ENCODE measurements at places on chromosomes 5 and 9.

- DNase-seq, result no peak
These were observed 105.0 kb downstream of the FGF18 start for GRCh38 chr5:171524466-171524865.

DNA sequence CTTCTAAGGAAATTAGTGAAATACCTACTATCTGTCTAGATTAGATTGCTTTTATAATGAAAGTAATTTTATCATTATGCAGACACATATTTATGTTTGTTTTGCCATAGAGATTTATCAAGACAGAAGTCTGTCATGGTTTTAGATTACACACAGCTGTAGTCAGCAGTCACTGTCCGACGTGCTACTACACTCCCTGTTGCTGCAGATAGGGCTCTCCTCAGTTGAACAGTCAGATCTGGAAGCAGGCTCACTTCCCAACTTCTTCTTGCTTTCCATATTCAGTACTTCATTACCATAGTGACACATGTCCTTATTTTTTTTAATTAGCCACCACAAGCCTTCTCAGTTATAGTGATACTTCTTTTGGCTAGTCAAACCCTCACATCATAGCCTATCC, 329.9 kb upstream of the ITGA1 start:
- no peak for DNase-seq

- peak; percentile 60 for DNase-seq
These were observed 309.7 kb downstream of the NSG2 start for GRCh38 chr5:174355208-174355612.

- DNase-seq, result no peak
These were observed 397.7 kb downstream of the TMEM38B start for GRCh38 chr9:106092083-106092482.

DNA sequence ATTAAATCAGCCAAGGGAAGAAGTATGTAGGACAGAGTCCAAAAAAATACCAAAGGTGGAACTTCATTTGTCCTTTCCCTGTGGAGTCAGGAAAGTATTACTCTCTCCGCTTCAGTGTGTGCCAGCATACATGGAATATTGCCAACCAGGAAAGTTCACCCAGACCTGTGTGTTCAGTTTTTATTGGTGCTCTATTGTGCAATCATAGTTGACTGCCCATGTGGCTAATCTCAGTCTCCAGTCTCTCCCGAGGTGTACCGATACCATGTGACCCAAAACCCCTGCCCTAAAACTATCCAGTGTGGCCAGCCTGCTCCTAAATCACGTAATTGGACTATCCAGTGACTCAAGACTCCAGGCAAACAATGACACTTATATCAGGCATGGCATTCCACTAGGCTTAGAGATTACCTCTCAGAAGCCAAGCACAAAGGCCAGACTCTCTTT, 38.8 kb downstream of the NFX1 start:
- DNase-seq, result peak; percentile 95

- DNase-seq, result no peak
These were observed 7.5 kb upstream of the SLC6A18 start for GRCh38 chr5:1217596-1218206.

DNA sequence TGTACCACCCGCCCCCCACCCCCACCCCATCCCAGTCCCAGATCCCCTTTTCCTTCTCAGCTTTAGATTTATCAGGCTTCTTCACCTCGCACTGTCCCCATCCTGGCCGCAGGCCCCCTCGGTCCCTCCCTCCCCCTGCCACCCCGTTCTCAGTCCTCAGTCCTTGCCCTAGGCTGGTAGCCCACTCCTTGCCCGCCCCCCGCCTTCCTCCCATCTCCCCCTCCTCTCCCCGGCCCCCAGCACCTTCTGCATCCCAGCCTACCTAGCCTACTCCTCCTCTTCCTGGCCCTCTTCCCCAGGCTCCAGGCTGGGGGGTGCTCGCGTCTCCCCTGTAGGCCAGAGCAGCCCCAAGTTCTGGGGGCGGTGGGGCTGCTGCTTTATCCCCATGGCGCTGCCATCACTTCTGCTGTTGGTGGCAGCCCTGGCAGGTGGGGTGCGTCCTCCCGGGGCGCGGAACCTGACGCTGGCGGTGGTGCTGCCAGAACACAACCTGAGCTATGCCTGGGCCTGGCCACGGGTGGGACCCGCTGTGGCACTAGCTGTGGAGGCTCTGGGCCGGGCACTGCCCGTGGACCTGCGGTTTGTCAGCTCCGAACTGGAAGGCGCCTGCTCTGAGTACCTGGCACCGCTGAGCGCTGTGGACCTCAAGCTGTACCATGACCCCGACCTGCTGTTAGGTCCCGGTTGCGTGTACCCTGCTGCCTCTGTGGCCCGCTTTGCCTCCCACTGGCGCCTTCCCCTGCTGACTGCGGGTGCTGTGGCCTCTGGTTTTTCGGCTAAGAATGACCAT, 828 bp downstream of the NPR2 start:
- peak; percentile 28 for DNase-seq

- peak; percentile 90 for DNase-seq
These were observed 26.8 kb upstream of the RPL26L1 start for GRCh38 chr5:172932313-172933017.

DNA sequence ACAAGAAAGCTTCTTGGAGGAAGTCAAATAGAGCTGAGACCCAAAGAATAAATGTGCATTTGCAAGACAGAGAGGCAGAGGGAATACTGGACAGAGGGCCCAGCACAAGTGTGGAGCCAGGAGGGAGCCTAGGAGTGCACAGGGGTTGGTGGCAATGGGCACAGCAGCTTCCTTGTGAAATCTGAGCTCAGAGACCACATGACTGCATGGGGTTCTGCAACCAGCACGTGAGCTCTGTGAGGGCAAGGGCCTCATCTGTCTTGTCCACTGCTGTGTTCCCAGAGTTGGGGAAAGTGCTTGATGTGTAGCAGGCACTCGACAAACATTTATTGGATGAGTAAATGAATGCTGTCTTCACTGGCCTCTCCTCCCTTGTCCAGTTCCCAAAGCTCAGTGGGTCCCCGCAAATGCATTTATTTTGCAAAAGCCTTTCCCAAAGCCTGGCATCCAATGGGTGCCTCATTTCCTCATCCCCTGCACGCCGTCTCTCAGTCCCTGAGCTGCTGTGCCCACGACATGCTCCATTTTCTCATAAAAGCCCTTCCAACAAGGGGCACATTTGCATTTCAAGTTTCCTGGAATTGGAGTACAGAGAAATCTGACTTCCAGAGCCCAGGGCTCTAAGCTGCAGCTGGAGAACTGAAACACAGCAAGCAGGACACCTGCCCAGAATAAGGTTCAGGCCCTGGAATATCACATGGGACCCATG, 58.5 kb downstream of the KCNIP1 start:
- DNase-seq, result no peak

DNA sequence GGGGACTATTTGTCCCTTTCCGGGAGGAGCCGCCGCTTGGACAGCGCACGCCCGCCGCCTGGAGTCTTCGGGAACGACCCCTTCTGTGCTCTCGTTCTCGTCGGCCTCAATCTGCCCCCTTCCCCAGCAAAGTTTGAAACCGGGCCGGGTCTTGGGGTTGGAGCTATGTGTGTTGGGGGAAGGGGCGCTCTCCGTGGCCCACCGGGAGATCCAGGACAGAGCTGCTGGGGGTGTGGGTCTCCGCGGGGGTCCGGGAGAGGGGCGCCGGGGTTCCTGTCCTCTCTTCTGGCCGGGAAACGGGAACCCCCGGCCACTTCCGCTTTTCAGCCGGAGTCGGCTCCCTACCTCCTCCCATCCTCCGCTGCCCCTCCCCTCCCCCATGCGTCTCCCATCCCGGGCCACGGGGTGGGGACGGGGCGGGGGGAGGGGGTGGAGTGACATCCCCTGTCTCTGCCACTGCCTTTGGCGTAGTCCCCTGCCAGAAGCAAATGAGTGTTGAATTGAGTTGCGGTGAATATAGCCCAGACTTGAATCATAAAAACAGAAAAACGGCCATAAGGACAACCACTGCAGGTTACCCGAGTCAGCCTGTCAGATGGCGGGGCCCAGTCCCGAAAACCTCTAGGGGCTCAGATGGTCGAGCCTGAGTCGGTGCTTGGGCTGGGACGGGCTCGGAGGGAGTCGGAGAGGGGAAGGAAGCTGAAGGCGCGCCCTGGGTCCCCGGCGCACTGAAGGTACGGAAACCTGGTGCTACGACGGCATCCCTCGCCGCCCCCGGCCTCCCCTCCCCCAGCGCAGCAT, 1.1 kb downstream of the CPLX2 start:
- DNase-seq, result no peak

DNA sequence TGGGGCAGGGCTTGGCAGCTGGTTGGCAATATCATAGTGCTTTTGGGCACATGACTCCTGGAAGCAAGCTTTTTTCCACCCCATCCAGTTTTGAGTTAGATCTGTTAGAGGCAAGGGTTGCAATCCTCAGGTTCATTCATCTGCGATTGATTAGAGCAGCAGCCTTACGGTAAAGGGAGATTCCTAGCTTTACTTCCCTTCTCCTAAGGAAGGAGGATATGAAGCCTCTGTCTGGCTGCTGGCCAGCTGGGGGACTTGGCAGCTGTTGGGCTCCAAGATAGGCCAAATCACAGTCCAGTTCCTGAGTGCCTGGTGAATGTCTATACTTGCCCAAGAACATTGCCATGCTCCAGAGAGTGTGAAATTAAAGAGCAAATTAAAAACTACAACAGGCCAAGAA, 113.4 kb upstream of the CCNH start:
- DNase-seq, result no peak

DNA sequence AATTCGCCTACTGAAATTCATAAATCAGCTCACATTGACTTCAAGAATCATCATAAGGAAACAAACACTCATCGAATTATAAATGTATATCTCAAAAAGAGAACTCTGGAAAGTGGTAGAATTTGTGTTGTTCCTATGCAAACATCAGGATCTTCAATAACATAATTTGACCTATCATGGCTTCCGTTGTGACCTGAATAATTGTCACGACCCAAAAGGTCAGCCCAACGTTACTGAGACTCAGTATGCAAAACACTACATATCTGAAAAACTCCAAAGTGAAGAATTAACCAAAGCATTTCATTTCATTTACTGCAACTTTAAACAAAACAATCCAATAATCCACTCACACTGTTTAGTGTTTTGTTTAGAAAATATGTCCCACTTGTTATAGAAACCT, 1.2 kb downstream of the RAPGEF6 start:
- no peak for DNase-seq

- DNase-seq, result no peak
These were observed 65.8 kb upstream of the ERCC6L2 start for GRCh38 chr9:95809686-95810085.

- no peak for DNase-seq
These were observed 22.1 kb downstream of the WNK2 start for GRCh38 chr9:93205896-93206575.

DNA sequence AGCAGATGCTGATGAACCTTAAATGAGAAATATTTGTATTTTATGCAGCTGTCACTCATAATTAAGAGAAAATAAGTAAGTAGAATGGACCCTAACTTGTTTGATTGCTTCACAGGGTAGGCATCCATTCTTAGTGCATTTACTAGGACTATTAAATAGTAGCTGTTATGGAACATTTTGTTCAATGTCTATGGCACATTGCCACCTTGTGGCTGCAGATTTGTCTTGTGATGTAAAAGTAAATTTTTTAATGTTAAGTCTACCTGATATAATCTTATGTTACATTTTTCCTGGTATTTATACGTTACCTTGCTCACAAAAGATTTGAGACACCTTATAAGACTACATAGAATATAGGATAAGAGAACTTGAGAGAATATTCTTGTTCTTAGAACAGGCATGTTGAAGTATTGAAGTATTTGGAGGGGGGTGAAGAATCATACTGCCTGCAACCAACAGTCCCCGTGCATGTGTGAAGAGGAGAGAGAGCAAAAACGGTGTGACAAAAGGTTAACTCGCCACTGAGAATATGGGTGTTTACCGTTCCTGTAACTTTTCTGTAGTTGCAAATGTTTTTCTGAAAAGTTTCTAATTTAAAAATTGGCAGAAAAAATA, 161.1 kb downstream of the MAST4 start:
- DNase-seq, result peak; percentile 81

DNA sequence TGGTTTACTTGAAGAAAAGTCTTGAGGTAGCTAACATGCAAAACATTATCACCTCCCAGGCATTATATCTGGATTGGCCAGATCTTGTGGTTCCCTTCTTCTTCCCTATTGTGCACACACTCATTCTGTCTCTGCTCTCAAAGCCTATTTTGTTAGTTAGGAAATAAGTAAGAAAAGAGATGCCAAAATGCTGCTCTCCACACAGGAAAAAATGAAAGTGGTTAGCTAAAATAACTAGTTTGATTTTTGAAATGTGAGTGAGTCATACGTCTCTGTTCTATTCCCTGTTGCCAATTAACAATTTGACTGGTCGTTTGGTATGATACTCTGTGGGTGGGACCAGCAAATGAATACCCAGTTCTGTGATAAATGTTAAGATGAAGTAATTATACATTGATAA, 28.1 kb downstream of the LMNB1 start:
- DNase-seq, result peak; percentile 79

- DNase-seq, result no peak
These were observed 81.2 kb upstream of the DNAH5 start for GRCh38 chr5:14025569-14026286.

DNA sequence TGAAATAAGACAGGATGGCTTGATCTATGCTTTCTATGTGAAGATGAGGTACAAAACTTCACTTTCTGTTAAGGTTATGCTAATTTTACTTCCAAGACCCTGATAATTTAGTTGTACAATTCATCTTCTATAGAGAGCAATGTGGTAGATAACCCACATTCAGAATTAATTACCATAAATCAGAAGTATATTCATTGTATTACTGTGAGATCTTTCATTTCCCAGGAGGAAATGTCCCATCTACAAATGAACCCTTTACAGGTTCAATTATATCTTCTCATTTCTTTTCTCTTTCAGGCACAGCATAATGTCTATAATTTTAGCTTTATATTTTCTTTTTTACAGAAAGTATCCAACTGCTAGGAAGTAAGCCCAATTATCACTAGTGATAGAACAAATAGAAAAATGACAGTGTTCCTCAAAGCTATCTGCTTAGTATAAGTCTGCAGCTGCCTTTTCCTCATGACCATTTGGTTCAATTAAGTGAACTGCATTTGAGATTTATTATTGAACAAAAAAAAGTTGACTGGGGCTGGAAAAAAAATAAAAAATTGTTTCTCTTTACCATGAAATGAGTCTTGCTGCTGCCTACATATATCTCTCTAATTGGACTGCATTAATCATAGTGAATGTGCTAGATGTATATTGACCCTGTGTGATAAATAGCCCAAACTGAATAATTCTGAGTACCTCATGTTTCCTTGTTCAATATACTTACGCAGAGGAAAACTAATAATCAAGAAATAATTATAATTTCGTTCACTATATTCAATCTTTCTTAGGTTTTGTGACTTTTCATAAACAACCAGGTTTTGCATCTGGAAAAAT, 1329.4 kb downstream of the PTPRD start:
- DNase-seq, result no peak

- DNase-seq, result no peak
These were observed 44.8 kb upstream of the LHFPL2 start for GRCh38 chr5:78693339-78693738.

DNA sequence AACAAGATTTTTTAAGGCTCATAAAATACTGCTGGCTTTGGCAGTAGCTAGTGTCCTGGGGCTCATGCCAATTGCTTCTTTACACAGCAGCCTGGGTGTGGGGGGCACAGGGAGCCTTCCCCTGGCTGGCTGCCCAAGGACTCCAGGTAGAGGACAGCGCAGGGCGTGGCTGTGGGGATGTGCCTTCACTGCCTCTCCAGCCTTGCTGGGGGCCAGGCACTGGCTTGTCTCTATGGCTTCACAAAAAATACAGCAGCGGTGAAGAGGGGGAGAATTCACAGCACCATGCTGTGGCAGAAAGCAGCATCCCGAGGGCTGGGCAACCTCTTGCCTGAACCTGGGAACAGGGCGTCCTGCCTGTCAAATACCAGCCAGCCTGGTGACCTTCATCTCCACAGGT, 57.4 kb downstream of the DAP start:
- no peak for DNase-seq

All from GM23248 (cell line).